SJCRH30 (cell line): ENCODE measurements at places on chromosomes 2 and 18.

DNA sequence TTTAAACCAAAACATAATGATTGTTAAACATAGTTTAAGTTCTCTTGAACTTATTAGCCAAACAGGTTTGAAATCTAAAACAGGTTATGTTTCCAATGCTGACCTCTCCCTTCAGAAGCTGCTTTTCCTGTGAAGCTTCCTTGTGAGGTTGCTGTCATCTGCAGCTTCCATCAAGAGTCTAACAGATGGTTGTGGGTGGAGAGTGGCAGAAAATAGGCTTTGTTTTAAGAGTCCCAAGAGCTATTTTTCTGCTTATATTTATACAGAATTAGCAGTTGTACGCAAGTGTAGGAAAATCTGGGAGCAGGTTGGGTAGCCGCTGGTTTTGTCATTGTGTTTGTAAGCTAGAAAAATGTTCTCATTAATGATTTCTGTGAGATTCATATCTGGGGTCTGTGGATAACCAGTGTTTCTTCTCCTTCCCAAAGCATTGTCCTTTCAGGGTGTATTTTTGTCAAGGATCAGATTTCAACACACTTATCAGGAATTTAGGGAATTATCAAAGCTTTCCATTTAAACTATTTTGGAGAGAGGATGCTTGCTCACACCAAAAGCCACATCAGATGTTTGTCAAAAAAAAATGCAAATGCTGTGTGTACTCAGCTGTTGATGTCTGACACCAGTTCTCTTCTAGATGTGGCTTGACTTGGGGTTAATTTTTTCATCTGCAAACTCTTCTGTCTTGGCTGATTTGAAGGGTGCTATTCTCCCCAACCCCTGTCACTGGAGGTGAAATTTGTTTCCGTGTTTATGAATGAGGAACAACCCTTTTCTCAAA is 78.1 kb upstream of the KIF5C start:
- peak; percentile 30 for DNase-seq
- H3K27me3 ChIP-seq: no peaks in the 10 kb centered on the region
- peaks cover 26% of the 10 kb centered on the region for H3K4me1 ChIP-seq
- no peak overlapping the region for H3K4me3 ChIP-seq
- H3K36me3 ChIP-seq: no peaks in the 10 kb centered on the region

GRCh38 chr2:196963043-196963442 is 36.5 kb upstream of the PGAP1 start:
- H3K27me3 ChIP-seq: no peaks in the 10 kb centered on the region
- H3K4me1 ChIP-seq: no peaks in the 10 kb centered on the region
- no peak for DNase-seq
- H3K27ac ChIP-seq: no peak overlapping the region
- H3K4me3 ChIP-seq: no peak overlapping the region

GRCh38 chr2:77418537-77418936 is 103.6 kb downstream of the LRRTM4 start:
- no peaks in the 10 kb centered on the region for H3K36me3 ChIP-seq
- H3K27ac ChIP-seq: no peak overlapping the region
- no peaks in the 10 kb centered on the region for H3K27me3 ChIP-seq

DNA sequence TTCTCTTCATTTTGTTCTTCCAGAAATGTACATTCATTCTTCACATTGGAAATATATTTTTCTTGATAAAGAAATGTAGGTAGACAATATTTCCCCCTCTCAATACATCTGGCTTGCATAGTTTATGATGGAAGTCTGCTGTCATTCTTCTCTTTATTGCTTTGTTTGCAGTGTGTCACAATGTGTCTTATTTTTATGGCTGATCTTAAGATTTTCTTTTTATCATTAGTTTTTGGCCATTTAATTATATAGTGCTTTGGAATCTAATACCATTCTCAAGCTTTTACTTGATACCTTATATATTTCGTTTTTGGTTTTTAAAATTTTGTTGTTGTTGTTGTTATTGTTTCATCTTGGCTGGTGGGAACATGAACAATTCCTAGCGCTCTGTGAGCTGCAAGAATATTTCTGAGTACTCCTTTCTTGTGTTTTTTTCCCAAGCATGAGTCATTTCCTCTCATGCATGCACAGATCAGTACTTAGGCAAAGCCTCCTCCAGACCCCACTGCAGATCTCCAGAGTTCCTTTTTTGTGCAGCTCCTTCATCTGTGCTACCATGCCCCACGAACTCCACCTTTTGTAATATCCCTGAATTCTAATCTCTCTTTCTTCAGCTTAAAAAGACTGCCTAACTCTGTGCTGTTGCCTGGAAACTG is 13.7 kb upstream of the MMADHC start:
- no peak for DNase-seq
- H3K27me3 ChIP-seq: no peaks in the 10 kb centered on the region
- no peak overlapping the region for H3K4me3 ChIP-seq
- no peak overlapping the region for H3K27ac ChIP-seq
- H3K36me3 ChIP-seq: no peaks in the 10 kb centered on the region

DNA sequence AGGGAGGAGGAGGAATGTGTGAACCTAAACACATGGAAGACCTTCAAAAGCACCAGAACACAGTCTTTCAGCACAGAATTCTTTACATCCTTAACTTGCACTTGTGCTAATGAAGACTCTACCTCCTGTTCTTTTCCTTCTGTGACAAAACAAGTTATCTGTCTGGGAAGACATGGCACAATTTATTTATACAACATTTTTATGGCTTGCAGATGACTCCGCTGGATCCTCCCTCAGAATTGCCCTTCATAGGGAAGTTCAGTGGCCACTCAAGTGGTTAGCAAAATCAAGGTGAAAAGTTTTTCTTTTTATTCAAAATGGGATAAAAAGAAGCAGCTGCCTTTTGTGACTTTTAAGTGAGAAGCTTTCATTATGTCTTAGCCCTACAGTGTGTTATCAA is 21.4 kb downstream of the BCL2L11 start:
- no peaks in the 10 kb centered on the region for H3K27me3 ChIP-seq
- no peak overlapping the region for H3K27ac ChIP-seq
- no peaks in the 10 kb centered on the region for H3K36me3 ChIP-seq
- DNase-seq: no peak
- H3K4me3 ChIP-seq: no peak overlapping the region

DNA sequence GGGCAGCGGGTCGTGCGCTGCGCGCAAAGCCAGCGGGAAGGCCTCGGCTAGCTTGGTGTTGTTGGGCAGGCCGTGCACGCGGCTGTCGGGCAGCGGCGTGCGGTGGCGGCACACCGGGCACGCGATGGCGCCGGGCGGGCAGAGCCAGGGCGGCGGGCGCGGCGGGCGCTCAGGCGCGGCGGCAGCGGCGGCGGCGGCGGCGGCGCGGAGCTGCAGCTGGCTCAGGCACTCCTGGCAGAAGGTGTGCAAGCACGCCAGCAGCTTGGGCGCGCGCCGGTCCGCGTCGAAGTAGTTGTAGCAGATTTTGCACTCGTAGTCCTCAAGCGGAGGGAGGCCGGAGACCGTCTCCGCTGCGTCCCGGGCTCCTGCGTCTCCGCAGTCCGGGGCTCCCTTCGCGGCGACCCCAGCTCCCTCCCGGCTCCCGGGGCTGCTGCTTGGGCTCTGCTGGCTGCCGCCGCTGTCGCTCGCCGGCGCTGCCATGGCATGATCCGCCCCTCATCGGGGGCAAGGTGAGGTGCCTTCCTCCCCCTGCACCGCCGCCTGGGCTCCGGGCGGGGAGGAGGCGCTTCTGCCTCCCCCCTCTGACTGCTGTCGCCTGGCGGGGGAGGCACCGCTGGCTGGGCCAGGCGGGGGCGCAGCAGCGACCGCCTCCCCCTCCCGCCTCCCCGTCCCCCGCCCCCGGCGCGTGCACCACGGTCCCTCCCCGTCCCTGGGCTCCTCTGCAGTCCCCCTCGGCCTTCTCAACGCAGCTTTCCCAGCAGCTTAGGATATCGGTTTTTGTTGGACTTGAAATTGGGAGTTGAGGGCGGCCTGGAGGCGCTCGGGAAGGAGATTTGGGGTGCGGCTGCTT is 21.0 kb upstream of the PAX3 start:
- H3K4me3 ChIP-seq: peak overlapping the region; percentile 89
- H3K36me3 ChIP-seq: no peaks in the 10 kb centered on the region

GRCh38 chr18:2880473-2880872 is 33.7 kb downstream of the EMILIN2 start:
- H3K27ac ChIP-seq: no peak overlapping the region
- no peaks in the 10 kb centered on the region for H3K4me1 ChIP-seq
- no peak for DNase-seq
- no peak overlapping the region for H3K4me3 ChIP-seq
- H3K27me3 ChIP-seq: no peaks in the 10 kb centered on the region

- H3K4me1 ChIP-seq: peaks cover 24% of the 10 kb centered on the region
- H3K4me3 ChIP-seq: no peak overlapping the region
- no peaks in the 10 kb centered on the region for H3K36me3 ChIP-seq
- H3K27ac ChIP-seq: no peak overlapping the region
These were observed 318.7 kb downstream of the PDE11A start for GRCh38 chr2:177753682-177754491.

DNA sequence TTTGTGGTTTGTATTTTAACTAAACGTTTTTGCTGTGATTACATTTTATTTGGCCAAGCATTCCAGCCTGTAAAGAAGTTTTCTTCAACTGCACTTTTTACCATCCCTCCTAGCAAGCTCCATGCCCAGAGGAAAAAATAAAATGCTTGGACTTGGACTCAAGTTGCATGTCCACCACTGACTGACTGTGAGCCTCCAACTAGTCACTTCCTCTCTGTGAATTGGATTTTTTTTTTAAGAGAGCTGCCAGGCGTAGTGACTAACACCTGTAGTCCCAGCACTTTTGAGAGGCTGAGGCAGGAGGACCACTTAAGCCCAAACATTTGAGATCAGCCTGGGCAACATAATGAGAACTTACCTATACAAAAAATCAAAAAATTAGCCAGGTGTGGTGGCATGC is 1185.2 kb upstream of the PIK3C3 start:
- H3K4me1 ChIP-seq: no peaks in the 10 kb centered on the region
- H3K4me3 ChIP-seq: no peak overlapping the region
- no peaks in the 10 kb centered on the region for H3K36me3 ChIP-seq
- H3K27ac ChIP-seq: no peak overlapping the region
- DNase-seq: no peak
- no peaks in the 10 kb centered on the region for H3K27me3 ChIP-seq

DNA sequence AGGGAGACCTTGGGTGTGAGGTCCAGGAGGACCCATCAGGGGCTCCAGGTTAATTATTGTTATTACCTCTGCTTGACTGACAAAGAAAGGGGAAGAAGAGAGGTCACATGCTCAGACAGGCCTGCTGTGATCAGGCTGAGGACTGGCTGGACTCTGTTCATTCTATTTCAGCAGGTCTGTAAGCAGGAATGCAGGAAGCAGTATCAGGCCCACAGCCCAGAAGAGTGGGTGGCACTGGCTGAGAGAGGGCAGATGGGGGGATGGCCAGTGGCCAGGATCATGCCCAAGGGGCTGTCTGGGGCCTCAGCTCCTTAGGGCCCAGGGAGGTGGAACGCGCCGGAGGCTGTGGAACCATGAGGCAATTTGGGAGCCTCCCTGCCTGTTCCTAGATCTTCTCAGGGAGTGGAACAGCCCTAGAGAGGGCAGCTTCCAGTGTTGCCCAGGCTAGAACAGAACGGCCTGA is 43.7 kb upstream of the ZBTB7C start:
- H3K4me1 ChIP-seq: no peaks in the 10 kb centered on the region
- no peaks in the 10 kb centered on the region for H3K27me3 ChIP-seq
- H3K27ac ChIP-seq: no peak overlapping the region
- H3K4me3 ChIP-seq: no peak overlapping the region
- no peak for DNase-seq
